ENCODE measurements at places on chromosomes 2 and 18.

GRCh38 chr2:210460322-210461227 lies 16.0 kb downstream of the LANCL1 start:
- DNase-seq, result no peak

DNA sequence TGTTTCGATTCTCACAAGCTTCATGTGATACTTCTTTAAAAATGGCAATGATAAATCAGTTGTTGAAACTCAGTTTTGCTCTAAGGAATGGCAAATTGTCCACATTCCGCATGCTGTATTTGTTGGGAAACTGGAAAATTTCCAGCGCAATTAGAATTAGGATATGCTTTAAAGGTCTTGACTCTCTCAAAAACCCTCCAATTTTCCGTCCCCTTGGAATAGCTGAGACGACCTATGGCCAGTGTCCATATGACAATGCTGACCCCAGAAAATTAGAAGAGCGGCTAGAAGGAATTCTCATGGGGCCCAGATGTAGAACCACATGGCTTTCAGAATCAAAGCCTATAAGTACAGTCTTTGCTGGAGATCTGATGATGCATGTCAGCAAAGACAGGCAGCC lies 170.8 kb downstream of the TMEM18 start:
- no peak for DNase-seq

- peak; percentile 52 for DNase-seq
Observed at GRCh38 chr18:3450012-3450798, at the start of gene TGIF1. TGIF1 (plus strand) TSS chr18:3450172; CDS start chr18:3450490, 318 bp downstream.

DNA sequence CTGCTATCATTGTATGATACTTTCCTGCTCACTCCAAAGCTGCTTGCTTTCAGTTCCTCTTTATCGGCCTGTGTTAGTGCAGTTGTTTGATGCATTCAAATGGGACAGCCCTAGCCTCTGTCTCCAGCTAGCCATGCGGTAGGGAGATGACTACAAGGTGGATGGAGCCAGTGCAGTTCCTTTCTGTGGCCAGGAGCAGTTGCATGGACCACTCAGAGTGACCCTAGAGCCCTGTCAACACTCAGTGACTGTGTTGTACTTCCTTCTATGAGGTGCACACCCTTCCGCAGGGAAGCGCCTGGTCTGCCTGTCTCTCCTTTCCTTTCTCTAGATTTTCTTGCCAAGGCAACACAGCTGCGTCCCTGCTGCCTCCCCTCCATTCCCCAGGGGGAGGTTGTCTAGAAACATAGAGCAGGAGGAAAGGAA lies 33.8 kb downstream of the KCNS3 start:
- DNase-seq, result no peak

DNA sequence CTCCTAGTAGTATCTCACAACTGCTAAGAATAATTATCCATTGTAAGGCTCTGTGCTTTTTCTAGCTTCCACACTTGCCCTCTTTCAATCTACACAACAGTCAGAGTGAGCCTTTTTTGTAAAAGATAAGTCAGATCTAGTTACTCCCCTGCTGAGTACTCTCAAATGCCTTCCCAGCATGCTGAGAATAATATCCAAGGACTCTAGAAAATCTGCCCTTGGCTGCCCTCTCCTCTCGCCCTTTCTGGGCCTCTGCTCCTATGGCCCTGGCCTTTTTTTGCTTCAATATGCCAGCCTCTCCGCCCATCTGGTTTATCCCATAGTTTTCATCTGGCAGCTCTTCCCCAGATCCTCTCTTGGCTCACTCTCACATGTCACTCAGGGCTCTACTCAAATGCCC lies 455.9 kb upstream of the UBE2E3 start:
- no peak for DNase-seq

DNA sequence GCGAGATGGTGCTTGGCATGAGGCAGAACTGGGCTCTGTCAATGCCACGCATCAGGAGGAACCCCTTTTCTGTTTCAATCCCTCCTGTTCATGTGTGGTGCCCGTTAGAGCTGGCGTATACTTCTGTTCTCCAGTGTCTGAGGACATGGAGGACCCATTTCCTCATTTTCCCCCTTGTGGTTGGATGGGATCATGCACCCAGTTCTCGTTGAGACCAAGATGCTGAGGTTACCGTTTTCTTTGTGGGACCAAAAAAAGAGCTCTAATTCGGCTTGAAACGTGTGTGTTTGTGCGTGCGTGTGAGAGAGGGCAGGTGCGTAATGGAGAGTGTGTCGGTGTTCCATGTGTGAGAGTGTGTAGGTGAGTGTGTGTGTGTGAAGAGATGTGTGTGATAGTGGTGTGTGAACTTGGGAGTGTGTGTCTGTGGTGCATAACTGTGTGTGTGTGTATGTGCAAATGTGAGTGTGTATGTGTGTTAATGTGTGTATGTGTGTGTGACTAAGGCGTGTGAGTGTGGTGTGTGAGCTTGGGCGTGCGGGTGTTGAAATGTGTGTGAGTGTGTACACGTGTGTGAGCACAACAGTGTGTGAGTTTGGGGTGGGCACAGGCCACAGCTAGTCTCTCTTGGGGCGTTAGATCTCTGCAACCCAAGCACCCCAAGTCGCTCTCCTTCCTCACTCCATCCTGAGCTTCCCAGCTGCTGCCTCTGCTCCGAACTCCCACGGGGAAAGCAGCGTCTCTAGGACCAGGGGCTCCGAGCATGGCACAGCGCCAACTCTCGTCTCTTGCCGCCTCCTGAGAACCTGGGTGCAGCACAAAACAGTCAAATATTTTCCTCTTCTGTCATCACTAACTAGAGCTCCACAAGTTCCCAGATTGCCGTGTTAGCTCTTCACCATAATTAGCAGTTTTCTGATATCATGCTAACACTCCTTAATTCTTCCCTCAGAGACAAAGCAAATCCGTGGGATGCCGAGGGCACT lies 75.8 kb downstream of the LONRF2 start:
- DNase-seq, result no peak

- no peak for DNase-seq
Observed at GRCh38 chr2:238138331-238139195, at the start of gene KLHL30. KLHL30 (plus strand) TSS chr2:238138668; CDS start chr2:238140755, 2,087 bp downstream.

Measured in effector CD8-positive, alpha-beta T cell (primary cell).